ENCODE measurements at places on chromosomes 12 and 14. TPM values are rescaled to one million over a fixed set of nuclear protein-coding genes. Genes with fewer than 3 reads are reported as not detected.

The SLCO1B1 gene
- total RNA-seq = not detected

GRCh38 chr14:102929241-102930137 is 7.0 kb downstream of the AMN start:
- DNase-seq = no peak

- no peak for DNase-seq
Observed at GRCh38 chr12:49455501-49455900, 83.3 kb upstream of the KCNH3 start.

The CARMIL3 gene
- total RNA-seq = 0.06 TPM

GRCh38 chr12:12091071-12091470 is 20.3 kb downstream of the BCL2L14 start:
- DNase-seq = no peak

The KRT72 gene
- total RNA-seq = not detected

GRCh38 chr12:52627395-52628110 is 9.2 kb upstream of the KRT73 start:
- DNase-seq = no peak

- DNase-seq = no peak
Observed at GRCh38 chr12:89386138-89386537, 33.8 kb upstream of the DUSP6 start.

The PEX5 gene
- total RNA-seq = 27.9 TPM

GRCh38 chr12:5258498-5258897 is 173.4 kb upstream of the NTF3 start:
- no peak for DNase-seq

DNA sequence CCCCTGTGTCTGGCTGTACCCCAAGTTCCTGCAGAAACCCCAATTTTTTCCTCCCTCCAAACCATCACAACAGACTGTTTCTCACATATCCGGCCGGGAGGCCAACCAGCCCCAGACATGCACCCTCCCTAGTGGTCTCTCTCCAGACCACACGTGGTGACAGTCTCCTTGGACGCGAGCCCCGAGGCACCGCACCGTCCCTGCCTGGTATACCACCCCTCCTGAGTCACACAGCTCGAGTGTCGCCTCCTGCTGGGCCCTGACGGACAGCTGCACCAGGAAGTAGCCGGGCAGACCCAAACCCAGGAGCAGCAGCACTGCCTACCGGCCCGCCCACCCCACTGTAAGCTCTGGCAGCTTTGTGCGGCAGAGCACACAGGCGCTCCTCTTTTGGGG is 97.4 kb downstream of the RFLNA start:
- no peak for DNase-seq

The NGB gene
- total RNA-seq = not detected

- no peak for DNase-seq
Observed at GRCh38 chr12:107302649-107303341, 209.4 kb upstream of the CRY1 start.

GRCh38 chr12:114858388-114859146 is 174.6 kb upstream of the TBX3 start:
- no peak for DNase-seq

DNA sequence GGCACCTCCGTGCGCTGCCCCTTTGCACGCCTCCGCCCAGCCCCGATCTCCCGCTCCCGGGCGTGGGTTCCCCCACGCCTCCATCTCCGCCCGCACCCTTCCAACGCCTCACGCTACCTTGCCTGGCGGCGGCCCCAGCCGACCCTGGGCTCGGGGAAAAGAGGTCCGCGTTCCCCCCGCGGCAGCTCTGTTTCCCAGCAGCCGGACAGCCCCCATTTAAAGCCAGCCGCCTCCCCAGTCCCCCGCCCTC is at the start of gene PRIMA1:
Gene PRIMA1 (minus strand): TSS at position 193 of the 250 bp plus-strand sequence. CDS start 767 bp downstream, outside the sequence.
- DNase-seq = no peak

The CCDC175 gene
- total RNA-seq = not detected

- DNase-seq = no peak
Observed at GRCh38 chr14:92663049-92663448, 85.4 kb downstream of the LGMN start.

DNA sequence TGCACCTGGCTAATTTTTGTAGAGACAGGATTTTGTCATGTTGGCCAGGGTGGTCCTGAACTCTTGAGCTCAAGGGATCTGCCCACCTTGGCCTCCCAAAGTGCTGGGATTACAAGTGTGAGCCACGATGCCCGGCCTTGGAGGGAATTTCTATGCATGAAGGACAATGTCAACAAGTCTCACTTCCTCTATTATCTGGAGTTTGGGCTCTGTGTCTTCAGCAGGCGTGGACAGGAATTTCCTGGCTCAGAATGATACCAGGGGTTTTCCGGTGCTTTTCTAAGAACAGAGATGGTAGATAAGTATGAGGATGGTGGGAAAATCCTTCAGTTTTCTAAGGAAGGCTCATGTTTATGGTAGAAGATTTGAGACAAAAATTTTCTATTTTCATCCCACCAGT is 75.0 kb upstream of the CCDC60 start:
- DNase-seq = no peak

GRCh38 chr12:22700106-22700505 is 75.1 kb downstream of the ETNK1 start:
- no peak for DNase-seq

DNA sequence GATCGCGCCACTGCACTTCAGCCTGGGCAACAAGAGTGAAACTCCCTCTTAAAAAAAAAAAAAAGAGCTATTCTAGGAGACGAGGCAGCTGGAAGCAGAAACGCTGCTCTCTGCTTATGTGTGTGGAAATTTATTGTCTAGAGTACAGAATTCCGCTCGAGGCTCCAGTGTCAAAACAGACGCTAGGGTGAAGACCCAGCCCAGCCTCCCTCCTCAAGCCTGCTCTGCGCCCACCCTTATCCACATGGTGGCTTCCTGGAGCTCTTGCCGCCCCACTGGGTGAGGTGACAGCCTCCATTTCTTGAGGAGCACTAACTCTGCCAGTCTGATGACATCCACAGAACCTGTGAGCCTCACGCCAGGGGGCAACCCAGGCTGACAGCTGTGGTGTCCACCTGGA is 49.5 kb upstream of the DLK1 start:
- DNase-seq = no peak

- DNase-seq = no peak
Observed at GRCh38 chr14:95128140-95128539, 29.2 kb downstream of the DICER1 start.

DNA sequence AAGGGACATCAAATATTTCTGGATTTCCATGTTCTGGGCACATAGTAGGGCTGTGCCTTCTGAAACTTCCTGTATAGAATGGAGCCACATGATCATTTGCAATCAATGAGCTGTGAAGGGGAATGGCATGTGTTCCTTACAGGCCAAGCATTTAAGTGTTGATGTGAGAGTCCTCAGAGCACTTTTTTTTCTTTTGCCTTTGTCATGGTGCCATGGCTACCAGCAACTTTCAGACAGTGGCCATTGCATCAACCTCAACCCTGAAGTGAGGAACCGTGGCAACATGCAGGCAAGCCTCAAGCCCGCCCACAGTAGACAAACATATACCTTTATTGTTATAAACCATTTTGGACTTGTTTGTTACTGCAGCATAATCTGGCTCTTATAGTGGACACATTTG is 948.1 kb downstream of the NRXN3 start:
- DNase-seq = no peak

DNA sequence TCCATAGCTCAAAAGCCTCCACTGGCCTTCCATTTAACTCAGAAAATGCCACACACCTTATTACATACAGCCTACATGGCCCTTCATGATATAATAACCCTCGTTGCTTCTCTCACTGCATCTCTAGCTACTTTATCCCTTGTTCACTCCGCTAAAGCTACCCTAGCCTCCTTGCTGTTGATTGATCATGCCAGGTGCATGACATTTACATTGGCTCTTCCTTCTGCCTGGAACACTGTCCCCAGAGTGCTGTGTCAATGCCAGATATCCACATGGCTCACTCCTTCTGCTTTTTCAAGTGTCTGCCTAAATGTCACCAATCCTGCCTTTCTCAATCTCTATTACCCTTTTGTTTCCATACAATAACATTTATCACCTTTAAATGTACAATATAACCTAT is 58.3 kb downstream of the CAND1 start:
- DNase-seq = no peak

DNA sequence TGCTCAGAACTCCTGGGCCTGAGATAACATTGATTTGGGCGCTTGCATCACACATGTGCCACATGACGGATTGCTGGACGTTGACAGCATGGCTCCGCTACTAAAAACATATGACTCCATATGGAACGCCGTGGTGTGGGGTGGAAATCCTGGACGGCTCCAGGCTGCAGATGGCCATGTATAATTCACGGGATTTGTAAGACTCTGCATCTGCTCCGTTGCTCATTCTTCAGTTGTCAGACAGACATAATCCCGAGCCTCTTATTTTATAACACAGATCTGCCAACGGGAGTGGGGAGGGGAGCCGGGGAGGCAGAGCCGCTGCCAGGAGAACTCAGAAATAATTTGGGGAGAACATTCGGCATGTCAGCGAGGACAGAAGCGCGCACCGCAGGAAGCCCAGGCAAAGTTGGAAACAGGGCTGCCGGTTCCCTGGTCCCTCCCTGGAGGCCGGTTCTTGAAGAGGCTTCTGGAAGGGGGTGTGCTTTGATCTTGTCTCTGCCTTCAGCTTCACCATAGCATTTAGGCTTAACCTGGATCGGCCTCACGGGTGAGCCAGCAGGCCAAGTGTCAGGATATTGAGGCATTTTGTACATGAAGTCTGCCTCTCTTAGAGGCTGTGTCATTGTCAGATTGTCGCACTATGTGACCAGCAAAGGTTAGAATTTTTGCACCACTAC is 45.8 kb upstream of the MYL2 start:
- DNase-seq = no peak

DNA sequence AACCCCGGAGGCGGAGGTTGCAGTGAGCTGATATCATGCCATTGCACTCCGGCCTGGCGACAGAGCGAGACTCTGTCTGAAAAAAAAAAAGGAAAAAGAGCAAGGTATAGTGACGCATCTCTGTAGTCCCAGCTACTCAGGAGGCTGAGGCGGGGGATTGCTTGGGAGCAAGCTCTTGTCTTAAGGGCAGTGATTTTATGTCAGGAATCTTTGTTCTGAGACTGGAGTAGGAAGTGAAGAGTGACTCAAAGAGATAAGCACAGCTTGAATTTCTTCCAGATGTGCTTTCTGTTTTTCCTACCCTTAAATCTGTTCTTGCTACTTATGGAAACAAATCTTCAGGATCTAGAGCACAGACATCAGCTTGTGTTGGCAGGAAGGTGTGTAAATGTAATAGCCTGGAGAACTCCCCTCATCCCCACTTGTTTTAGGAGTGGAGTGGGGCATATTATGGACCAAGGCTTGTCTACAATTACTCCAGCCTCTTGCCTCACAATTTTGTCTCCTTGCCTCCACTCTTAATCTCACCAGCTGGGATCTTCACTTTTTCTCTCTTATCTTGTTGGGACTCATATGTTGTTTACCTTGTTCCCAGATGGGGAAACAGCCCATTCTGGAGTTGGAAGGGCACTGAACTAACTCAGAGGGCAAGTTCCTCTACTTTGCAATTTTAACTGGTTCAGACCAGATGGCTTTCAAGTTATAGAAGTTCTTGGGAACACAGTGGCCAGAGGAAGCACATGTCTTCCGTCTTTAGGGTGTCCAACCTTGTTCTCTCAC is 7.5 kb downstream of the TMED2 start:
- no peak for DNase-seq

GRCh38 chr12:105057174-105057573 is 27.1 kb downstream of the ALDH1L2 start:
- DNase-seq = no peak

DNA sequence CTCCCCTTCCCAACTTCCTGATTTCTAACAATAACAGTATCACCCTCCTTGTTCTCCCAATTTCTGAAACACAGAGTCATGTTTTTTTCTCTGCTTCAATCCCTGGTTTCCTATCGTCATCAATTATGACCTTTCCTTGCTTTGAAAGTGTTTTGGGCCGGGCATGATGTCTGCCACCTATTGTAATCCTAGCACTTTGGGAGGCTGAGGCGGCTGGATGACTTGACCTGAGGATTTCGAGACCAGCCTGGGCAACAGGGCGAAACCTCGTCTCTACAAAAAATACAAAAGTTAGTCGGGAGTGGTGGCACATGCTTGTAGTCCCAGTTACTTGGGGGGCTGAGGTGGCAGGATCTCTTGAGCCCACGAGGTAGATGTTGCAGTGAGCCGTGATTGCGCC is 12.6 kb upstream of the GPR162 start:
- no peak for DNase-seq

DNA sequence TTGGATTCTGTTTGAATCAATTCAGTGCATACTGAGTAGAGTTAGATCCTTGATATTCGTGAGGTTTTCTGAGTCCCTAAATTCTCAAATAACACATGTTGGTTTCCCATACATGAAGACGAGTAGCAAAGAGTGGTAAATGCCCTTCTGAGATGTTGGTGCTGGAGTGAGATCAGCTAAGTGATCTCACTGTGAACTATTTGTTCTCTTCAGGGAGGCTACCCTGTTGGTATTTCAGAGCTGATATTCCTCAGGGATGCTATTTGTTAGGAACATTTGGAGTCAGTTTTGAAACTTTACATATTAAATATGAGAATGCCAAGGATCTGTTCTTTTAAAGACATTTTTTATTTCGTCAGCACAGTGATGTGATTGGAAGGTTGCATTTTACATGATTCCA is 54.7 kb downstream of the SUSD6 start:
- DNase-seq = no peak

- no peak for DNase-seq
Observed at GRCh38 chr12:26773313-26774104, 59.5 kb downstream of the ITPR2 start.

GRCh38 chr12:124073356-124074035 is 100.5 kb downstream of the ZNF664 start:
- DNase-seq = no peak

DNA sequence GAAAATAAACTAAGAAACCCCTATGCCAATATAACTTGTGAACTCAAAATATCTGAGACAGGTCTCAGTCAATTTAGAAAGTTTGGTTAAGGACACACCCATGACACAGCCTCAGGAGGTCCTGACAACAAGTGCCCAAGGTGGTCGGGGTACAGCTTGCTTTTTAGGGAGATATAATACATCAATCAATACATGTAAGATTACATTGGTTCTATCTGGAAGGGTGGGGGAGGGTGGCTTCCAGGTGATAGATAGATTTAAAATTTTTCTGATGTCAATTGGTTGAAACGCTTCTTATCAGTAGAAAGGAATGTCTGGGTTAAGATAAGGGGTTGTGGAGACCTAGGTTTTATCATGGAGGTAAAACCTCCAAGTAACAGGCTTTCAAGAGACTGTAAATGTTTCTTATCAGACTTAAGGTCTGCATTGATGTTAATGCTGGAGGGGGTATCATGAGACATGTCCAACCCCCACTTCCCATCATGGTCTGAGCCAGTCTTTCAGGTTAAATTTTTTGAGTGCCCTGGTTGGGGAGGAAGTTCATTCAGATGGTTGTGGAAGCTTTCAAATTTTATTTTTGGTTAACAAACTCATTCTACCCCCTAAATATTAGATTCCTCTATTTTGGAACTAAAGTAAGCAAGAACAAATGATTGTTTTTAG is 82.0 kb upstream of the RASSF8 start:
- DNase-seq = no peak

All from glomerular endothelial cell (primary cell).